ENCODE measurements at places on chromosomes 12 and 14. TPM values are rescaled to one million over a fixed set of nuclear protein-coding genes. Genes with fewer than 3 reads are reported as not detected.

TBK1 gene
- total RNA-seq, result 56.9 TPM

ADAMTS20 gene
- not detected for total RNA-seq

OAS2 gene
- total RNA-seq, result 10.3 TPM

DPPA3 gene
- not detected for total RNA-seq

PELI2 gene
- 14.1 TPM for total RNA-seq
